ENCODE measurements at places on chromosomes 1 and 21. TPM values are rescaled to one million over a fixed set of nuclear protein-coding genes. Genes with fewer than 3 reads are reported as not detected.

- DNase-seq = peak; percentile 37
These were observed 657 bp upstream of the LIN9 start for GRCh38 chr1:226309398-226310244.

- DNase-seq = peak; percentile 76
These were observed 240.5 kb downstream of the TGFB2 start for GRCh38 chr1:218585511-218586184.

- DNase-seq = no peak
These were observed 6.3 kb upstream of the FNBP1L start for GRCh38 chr1:93441589-93441988.

DNA sequence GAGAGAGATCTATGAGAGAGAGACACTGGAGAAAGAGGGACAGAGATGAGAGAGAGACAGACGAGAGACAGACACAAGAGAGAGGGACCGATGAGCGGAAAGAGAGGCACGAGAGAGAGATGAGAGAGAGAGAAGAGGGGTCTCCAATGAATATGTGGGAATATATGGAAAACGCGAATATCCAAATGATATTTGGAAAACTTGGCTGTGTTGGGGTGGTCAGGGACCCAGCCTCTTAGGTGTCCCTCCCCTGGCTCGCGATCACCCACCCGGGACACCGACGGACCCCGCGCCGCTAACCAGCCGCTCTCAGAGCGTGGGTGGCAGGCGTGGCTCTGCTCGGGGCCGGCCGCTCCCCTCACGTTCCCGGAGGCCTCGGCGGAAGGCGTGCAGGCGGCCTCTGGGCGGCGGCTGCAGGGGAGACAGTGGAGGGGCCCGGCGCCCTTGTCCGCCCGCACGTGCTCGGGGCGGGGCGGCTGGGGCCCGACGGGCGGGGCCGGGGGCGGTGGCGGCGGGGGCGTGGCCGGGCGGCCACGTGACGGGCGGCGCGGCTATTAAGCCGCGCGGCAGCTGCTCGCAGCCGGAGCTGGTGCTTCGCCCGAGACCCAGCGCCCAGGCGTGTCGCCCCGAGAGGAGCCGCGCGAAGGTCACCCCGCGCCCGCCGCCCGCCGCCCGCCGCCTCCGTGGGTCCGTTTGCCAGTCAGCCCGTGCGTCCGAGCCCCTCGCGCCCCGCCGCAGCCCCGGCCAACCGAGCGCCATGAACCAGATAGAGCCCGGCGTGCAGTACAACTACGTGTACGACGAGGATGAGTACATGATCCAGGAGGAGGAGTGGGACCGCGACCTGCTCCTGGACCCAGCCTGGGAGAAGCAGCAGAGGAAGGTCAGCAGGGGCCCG is at the start of gene ACTN2:
TSS of gene ACTN2 (plus strand) at position 583 of the 898 bp plus-strand sequence. CDS start at position 758, 175 bp downstream.
- DNase-seq = peak; percentile 28

- DNase-seq = peak; percentile 73
These were observed 1.0 kb upstream of the PIGV start for GRCh38 chr1:26786437-26787380.

GRCh38 chr1:20476265-20477038 is 9.6 kb downstream of the CAMK2N1 start:
- no peak for DNase-seq

DNA sequence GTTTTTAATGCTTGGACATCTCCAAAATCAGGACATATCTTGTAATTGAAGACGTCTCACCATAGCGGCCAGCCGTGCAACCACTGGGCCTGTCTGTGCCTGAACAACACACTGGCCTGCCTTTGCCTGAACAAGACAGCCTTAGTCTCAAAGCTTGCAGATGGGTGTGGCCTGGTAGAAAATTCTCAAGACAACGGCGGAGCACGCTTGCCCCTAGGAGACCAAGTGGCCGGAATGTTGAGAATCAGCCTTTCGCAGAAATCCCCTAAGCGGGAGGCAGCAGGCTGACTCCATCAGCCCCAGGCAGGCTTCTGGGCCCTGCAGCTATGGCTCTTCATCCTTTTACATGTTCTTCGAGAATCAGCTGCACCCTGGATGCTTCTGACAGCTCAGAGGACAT is 98.0 kb upstream of the C1orf174 start:
- DNase-seq = no peak

DNA sequence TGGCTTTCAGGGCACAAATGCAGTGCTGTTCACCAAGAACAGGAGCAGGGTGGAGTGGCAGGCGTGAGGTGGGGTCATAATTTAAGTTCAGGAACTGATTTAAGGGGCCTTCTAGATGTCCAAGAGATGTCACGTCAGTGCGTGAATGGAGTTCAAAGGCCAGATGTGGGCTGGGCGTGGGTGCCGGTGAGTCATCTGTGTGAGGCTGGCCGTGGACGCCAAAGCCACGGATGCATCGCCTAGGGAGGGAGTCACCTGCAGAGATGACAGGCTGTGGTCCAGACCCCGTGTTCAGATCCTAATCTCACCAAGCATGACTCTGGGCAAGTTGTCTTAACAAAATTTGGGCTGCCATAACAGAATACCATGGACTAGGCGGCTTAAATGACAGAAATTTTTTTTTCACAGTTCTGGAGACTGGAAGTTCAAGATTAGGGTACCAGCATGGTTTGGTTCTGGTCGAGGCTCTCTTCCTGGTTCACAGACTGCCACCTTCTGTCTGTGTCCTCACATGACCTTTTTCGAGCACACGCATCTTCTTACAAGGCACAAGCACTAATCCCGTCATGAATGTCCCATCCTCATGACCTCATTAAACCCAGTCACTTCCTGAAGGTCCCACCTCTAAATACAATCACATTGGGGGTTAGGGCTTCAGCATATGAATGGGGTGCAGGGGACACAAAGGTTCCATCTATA is 109.6 kb downstream of the PRDM2 start:
- no peak for DNase-seq

DNA sequence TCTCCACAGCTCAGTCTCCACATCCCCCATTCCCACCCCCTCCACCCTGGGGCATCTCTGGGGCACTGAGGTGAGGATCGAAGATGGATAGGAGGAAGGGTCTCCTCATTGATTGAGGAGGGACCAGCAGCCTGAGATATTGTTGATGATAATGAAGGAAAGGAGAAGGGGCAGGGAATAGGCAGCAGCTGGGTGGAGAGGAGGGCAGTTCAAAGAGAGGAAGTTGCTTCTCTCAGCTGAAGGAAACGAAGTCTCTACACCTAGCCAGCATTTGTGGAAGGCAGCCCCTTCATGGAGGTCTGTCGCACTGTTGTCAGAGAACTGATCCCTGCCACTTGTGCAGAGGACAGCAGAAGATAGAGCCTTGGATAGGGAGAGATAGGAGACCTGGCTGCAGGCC is 5.7 kb downstream of the KNCN start:
- DNase-seq = no peak

The CSF1 gene
- 19.6 TPM for total RNA-seq

Data from dermis blood vessel endothelial cell (primary cell).